Right lobe of liver (tissue), 6 donors: ENCODE measurements at places on chromosomes 4 and X.

DNA sequence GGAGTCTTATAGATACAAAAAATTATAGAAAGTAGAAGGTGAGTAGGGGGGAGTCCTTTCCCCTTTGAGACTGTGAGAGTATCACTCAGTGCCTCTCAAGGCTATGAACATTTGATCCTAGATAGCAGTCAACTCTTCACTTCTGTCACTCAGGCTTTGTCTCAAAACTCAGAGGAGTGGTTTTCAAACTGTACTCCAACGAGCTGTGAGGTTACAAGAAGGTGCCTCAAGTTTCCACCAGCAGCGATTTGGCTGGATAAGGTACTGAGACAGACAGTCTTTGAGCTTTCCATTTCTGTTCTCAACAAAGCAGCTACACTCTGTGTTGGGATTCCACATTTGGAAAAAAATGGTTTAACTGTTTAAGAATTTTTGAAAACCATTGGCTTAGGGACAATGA lies 48.0 kb upstream of the NDST3 start:
- DNase-seq = no peak

- no peak for DNase-seq
Observed at GRCh38 chrX:38806875-38807621, 5.8 kb downstream of the MID1IP1 start.

DNA sequence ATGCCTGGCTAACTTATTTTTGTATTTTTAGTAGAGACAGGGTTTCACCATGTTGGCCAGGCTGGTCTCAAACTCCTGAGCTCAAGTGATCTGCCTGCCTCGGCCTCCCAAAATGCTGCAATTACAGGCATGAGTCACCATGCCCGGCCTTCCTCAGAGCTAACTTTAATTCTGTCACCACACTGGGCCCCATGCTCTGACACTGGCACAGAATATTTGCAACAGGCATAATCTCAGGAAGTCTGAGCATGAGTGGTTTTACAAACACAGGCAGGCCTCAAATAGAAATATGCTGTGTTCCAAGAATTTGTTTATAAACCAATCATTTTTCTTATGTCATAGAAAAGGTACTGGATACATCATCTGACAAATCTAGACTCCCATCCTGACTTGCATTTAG lies 32.7 kb upstream of the FAM9C start:
- no peak for DNase-seq

- no peak for DNase-seq
Observed at GRCh38 chrX:34918856-34919255, 23.7 kb upstream of the FAM47B start.

DNA sequence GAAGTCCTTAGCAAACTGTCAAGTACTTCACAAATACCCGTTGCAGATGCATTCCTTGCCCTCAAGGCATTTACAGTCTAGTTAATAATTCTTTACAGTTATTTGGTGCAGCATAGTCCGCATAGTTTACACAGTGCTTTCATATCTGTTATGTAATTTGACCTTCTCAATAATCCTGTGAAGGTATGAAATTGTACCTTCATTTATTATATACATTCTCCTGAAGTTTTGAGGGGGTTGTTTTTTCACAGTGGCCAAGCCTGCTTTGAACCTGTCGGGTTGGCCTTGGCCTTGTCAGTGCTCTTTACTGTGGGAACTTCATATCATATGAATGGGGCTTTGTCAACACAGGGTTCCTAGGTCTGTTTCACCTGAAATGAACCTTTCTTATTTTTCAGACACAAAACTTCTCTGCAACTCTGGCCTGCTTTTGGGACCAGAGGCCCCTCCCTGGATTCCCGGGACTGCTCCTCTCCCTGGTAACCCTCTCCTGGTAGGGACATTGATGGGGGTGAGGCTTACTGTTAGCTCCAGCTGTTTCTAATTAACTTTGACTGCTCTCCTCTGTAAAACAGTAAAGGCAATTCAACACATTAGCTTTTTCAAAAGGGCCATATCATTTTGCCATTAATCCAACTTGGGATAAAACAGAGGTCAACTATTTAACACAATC lies 9.1 kb downstream of the IGFBP7 start:
- no peak for DNase-seq

DNA sequence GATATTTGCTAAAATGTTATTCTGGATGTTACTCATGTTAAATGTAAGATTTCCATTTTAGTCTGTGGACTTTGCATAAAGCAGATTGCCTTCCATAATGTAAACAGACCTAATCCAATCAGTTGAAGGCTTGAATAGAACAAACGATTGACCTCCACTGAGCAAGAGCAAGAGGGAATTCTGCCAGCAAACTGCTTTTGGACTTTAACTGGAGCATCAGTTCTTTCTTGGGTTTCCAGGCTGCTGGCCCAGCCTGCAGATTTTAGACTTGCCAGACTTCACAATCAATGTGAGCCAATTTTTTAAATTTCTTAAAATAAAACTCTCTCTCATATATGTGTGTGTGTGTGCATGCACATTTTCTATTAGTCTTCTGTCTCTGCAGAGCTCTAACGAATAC lies 1248.8 kb downstream of the ADGRL3 start:
- DNase-seq = no peak

GRCh38 chrX:12843668-12844279 lies 23.1 kb upstream of the TLR7 start:
- DNase-seq = no peak

DNA sequence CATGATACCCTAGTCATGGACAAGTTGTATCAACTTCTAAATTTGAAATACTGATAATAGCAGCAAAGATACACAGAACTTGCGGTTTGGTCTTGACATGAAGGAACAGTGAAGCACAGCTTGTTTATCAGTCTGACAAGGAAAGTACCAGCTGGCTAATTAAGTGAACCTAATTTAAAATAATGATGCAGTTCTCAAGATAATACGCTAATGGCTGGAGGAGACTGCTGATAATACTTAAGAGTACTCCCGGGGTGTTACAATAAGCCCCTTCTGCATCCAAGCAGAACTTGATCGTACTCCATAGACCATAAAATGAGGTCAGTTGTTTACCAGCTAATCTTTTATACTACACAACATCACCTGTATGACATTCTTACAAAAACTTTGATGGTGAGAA lies 697.5 kb downstream of the FSTL5 start:
- DNase-seq = no peak

GRCh38 chrX:120813982-120814381 lies 61.7 kb downstream of the CT47B1 start:
- no peak for DNase-seq

DNA sequence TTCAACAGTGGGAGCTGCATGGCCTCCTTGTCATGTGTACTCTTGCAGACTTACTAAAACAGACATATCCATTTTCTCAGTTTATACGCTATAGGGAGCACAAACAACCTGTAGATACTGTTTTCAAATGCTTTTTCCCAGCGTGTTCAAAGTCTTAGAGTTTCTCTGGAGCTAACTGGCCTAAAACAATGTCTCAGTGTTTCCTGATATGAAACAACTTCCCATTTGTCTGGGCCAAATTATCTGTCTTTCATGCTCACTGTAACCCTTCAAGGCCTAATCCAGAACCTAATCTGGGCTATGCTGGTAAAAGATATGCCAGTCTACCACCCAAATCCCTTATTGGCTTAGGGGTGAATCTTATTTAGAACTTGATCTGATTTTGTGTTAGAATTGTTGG lies 38.8 kb downstream of the RAB40A start:
- DNase-seq = no peak

DNA sequence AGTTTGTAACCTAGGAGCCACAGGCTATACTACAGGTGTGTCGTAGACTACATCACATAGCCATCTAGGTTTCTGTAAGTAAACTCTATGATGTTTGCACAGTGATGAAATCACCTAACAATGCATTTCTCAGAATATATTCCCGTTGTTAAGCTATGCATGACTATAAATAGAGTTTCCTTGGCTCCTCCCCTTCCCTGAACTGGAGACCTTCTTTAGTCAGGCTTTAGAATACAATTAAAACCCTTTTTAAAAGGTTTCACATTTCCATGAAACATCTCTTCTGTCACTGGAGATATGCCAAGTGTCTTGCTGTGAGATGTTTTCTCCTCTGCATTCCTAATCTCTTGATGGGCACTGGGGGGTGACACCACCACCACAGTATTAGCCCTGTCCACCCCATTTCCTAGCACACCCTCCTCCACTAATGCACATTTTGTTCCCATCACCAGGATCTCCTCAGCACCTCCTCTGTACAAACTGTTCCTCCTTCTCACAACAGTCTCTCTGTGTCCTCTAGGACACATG lies 334.6 kb upstream of the CPEB2 start:
- DNase-seq = no peak

- no peak for DNase-seq
Observed at GRCh38 chrX:48936429-48937053, 17.7 kb upstream of the PIM2 start.

DNA sequence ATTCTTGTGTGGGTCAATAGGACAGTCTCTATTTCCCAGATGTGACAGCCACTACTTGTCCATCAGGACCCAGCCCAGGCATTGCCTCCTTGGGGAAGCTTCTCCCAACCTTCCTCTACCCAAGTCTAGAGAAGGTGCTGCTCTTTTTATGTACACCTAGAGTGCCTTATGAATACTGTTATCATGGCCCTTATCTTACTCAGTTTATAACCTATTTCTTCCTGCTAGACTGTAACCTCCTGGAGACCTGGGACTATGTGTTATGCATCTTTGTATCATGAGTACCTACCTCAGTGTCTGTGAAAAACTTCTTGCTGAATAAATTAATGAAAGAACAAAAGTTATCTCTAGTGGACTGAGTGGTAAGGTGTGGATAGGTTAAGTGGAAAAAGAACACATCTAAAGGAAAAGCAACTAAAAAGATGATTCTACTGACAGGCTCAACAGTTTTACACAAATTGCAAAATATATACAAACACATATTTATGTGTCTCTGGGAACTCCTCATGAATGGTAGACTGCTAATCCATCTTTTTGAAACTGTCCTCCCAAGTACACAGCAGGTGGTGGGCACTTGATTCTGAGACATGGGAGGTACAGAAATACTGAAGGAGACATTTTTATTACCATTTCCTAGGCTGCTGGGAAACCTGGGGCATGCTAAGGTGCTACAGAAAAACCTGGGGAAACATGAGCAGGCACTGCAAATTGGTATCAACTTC lies 106.6 kb downstream of the SH3RF1 start:
- no peak for DNase-seq
